ENCODE measurements at places on chromosomes 13 and 19. TPM values are rescaled to one million over a fixed set of nuclear protein-coding genes. Genes with fewer than 3 reads are reported as not detected.

Gene CD33
- 7.7 TPM for total RNA-seq

GRCh38 chr13:20828539-20829364 lies 55.0 kb upstream of the EEF1AKMT1 start:
- peak overlapping the region; percentile 69 for H3K4me3 ChIP-seq
- peaks cover 8% of the 10 kb centered on the region for H3K4me1 ChIP-seq
- H3K36me3 ChIP-seq = peaks cover 8% of the 10 kb centered on the region

GRCh38 chr13:21741396-21741979 lies 70.6 kb downstream of the FGF9 start:
- no peaks in the 10 kb centered on the region for H3K36me3 ChIP-seq
- H3K27ac ChIP-seq = no peak overlapping the region
- H3K4me3 ChIP-seq = no peak overlapping the region
- H3K27me3 ChIP-seq = peaks cover 9% of the 10 kb centered on the region
- no peak for DNase-seq
- H3K4me1 ChIP-seq = no peaks in the 10 kb centered on the region

DNA sequence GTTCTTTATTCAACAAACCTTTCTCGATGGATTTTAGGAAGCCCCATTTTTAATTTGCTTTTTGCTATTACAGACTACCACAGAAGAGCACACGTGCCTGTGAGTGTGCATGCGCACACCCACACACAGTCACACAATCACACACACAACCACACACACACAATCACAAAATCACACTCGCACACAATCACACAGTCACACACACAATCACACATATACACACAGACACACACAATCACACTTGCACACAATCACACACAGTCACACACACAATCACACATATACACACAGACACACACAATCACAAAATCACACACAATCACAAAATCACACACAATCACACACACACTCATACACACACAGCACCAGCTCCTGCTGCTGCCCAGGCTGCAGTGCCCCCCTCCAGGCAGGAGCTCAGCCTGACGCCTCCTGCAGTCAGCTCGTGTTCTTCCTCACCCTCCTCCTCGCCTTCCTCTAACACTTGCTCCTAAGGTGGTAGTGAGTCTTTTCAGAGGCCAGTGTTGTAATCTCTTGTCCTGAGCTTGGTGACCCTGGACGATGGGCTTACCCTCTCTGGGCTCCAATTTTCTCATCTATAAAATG lies 125.0 kb upstream of the SOX1 start:
- H3K4me1 ChIP-seq = no peaks in the 10 kb centered on the region
- H3K36me3 ChIP-seq = no peaks in the 10 kb centered on the region
- H3K27ac ChIP-seq = no peak overlapping the region
- no peak for DNase-seq
- H3K4me3 ChIP-seq = no peak overlapping the region
- no peaks in the 10 kb centered on the region for H3K27me3 ChIP-seq

- peaks cover 37% of the 10 kb centered on the region for H3K27me3 ChIP-seq
- H3K4me3 ChIP-seq = no peak overlapping the region
- no peak for DNase-seq
- peaks cover 2% of the 10 kb centered on the region for H3K4me1 ChIP-seq
- no peak overlapping the region for H3K27ac ChIP-seq
- H3K36me3 ChIP-seq = no peaks in the 10 kb centered on the region
These were observed 9.5 kb upstream of the AMER2 start for GRCh38 chr13:25181597-25181996.

Measured in activated naive CD8-positive, alpha-beta T cell treated with anti-CD3 and anti-CD28 coated beads, Interleukin-2, amount 10 ng/mL, durations not matched to agents 7 days and 5 days (primary cell).